Effector memory CD8-positive, alpha-beta T cell (primary cell): ENCODE measurements at places on chromosomes 16 and 17.

DNA sequence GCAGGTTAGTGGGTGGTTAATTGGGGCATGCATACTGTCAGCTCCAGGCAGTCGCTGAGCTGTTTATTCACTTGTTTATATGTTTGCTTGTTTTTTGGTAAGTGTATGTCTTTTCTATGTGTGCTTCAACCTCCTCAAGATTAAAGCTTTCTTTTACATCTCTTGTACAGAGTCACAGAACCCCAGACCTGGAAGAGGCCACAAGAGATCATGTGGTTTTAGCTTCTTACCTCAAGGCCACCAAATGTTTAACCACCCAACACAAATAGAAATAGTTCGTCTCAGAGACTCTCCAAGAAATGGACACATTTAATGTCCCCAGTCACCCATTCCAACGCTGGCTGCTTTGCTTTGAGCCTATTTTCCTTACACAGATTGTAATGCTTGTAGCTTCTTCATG lies 11.8 kb upstream of the TMEM98 start:
- no peak for DNase-seq

DNA sequence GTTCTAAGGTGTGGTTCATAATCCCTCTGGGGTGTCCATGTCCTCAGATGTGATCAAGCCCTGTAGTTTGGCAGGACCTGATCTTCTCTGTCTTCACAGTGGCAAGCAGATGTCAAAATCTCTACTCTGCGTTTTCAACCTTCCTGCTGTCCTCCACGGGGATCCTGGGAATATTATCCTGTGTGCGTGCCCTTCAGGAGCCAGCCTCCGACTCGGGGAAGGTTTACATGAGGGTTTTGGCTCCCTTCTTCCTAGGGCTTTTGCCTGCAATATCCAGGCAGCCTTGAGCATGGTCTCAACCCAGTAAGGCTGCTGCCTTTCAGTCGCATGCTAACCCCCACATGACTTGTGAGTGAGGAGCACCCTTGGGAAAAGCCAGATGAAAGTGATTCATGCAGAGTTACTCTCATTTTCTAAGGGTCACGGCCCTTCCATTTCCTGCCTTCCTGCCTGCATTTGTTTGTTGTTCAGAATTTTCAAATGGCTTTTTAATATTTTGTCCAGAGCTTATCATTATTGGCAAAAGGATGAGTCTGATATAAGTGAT lies 202.2 kb upstream of the CHMP6 start:
- no peak for DNase-seq

GRCh38 chr17:73304971-73305812 lies 6.6 kb downstream of the CDC42EP4 start:
- no peak for DNase-seq

DNA sequence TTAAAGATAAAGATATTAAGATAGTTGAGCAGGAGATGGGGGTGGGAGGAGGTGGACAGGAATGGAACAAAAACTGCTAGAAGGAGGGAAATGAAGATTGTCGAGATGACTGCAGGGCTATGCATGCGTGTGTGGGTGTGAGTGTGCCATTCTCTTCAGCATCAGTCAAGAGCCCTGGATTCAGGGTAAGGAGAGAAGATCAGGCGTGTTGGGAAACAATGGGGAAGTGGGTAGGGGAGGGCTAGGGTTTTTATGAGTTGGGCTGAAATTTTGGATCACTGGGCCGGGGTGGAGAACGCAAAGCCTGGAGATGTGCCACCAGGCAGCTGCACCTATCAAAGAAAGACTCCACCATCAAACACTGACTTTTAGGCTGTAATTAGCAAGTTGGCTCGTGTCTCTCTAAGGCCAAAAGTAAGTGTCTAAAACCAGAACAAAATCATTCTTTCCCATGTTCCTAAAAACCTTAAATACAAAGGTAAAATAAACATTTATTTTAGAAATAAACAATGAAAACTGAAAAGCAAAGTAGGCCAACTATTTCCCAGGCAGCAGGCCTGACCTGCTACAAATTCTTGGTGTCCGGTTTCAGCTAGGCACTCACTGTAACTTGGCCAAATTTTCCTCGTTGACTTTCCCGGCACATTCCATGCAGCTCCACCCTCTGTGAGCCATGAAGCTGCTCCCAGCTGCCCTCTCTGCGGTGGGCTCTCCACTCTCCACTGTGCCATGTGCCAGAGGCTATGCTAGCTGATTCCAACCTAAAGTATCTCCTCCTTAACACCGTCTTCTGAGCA lies 4.2 kb downstream of the CDRT4 start:
- DNase-seq = no peak
